ENCODE measurements at places on chromosomes 12 and 14. TPM values are rescaled to one million over a fixed set of nuclear protein-coding genes. Genes with fewer than 3 reads are reported as not detected.

Gene SP1
- 122 TPM for total RNA-seq

Gene UBE2N
- 23.1 TPM for total RNA-seq

Gene XRCC3
- 19.0 TPM for total RNA-seq

Gene OR4E2
- not detected for total RNA-seq

Gene CLEC2A
- total RNA-seq = 57.4 TPM

Gene DIO3
- total RNA-seq = 0.44 TPM

Gene KRT86
- 46.8 TPM for total RNA-seq

DNA sequence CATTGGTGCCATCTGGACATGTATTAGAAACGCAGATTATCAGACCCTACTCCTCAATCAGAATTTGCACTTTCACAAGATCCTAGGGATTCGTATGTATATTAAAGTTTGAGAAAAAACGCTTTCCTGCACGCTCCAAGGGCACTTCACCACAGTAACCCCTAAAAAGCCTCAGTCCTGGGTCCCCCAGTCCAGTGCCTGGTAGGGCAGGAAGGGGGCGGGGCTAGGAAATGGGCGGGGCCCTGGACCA, 369 bp downstream of the DEPDC4 start:
- H3K4me1 ChIP-seq = peaks cover 35% of the 10 kb centered on the region
- H3K27ac ChIP-seq = peak overlapping the region; percentile 97
- peak; percentile 94 for DNase-seq
- H3K4me3 ChIP-seq = peak overlapping the region; percentile 98

DNA sequence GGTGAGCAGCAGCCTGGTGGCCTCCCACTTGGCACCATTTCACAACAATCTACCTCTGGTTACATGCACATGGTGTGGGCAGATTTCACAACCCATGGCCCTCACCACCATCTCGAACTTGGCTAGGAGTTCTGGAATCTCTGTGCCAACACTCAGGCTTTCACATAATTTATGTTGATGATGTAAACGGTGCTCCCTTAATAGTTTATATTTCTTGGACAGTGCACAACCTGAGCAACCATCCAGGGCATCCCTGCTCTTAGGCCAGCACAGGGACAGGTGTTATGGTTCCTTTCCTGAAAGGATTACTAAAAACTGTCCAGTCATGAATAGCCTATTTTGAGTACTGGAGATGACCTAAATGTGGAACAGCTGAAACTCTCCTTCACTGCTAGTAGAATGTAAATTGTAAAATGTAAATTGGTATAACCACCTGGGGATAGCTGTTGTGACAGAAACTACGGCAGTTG, 28.6 kb downstream of the ABCB9 start:
- H3K27me3 ChIP-seq = no peaks in the 10 kb centered on the region
- H3K4me3 ChIP-seq = no peak overlapping the region
- no peaks in the 10 kb centered on the region for H3K4me1 ChIP-seq
- no peak overlapping the region for H3K27ac ChIP-seq

GRCh38 chr14:64746298-64747250, 42.4 kb downstream of the PLEKHG3 start:
- DNase-seq = no peak
- peaks cover 13% of the 10 kb centered on the region for H3K4me1 ChIP-seq
- no peaks in the 10 kb centered on the region for H3K27me3 ChIP-seq
- no peak overlapping the region for H3K27ac ChIP-seq
- H3K4me3 ChIP-seq = no peak overlapping the region

GRCh38 chr14:87996291-87996592, 3.3 kb upstream of the GALC start:
- H3K27ac ChIP-seq = no peak overlapping the region
- H3K36me3 ChIP-seq = no peaks in the 10 kb centered on the region
- H3K27me3 ChIP-seq = no peaks in the 10 kb centered on the region
- no peak for DNase-seq
- H3K4me1 ChIP-seq = peaks cover 13% of the 10 kb centered on the region
- H3K4me3 ChIP-seq = no peak overlapping the region

DNA sequence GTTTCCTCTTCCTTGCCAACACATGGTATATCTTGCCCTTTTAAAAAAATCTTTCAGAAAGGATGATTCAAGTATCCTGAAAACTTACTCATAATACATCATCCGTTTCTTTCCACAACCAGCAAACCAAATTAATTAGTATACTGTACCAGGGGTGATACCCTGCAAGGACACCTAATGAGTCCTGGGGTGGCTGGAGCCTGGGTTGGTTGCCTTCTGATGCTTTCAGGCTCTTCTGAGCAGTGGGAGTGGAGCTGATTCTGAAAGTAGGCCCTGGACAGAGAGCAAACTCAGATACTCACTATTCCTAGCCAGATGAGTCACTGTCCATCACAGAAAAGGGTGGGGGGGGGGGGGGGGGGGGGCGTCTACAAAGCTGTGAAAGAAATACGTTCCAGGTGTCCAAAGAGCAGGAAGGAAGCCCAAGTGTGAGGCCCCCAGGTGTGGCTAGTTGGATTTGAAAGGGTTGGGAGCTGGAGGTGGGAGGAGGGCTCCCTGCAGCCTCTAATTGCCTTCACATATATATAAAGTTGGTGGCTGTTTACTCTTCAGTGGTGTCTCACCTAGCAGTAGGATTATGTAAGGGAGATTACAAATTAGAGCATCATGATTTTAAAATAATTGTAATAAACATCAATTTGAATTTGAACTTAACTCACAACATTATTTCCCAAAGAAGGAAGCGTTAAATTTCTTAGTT, 36.5 kb downstream of the FBXO33 start:
- no peaks in the 10 kb centered on the region for H3K27me3 ChIP-seq
- peaks cover 35% of the 10 kb centered on the region for H3K36me3 ChIP-seq
- no peaks in the 10 kb centered on the region for H3K4me1 ChIP-seq
- no peak overlapping the region for H3K27ac ChIP-seq

DNA sequence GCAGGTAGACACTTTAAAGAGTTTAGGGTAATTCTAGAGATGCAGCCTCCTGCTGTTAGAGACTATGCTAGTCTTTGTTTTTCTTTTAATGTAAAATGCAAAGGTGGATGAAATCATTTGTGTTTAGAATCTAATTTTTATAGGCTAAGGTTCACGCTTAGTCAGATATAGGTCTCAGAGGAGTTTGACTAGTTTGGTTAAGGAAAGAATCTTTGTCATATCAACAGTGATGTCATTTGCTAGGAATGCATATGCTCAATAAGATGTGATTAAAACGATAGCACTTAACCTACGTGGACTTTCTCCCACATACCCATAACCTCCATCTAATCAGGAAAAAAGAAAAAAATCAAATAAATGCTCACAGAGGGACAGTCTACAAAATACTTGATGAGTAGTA, 859.3 kb upstream of the ATXN7L3B start:
- no peak overlapping the region for H3K27ac ChIP-seq
- H3K36me3 ChIP-seq = no peaks in the 10 kb centered on the region
- no peaks in the 10 kb centered on the region for H3K4me1 ChIP-seq
- no peaks in the 10 kb centered on the region for H3K27me3 ChIP-seq

Measured in suprapubic skin (tissue), 4 donors.